ENCODE measurements at places on chromosomes 1 and 21. TPM values are rescaled to one million over a fixed set of nuclear protein-coding genes. Genes with fewer than 3 reads are reported as not detected.
A peak's percentile ranks its signal among the peaks of the same experiment; 100 is the strongest.

GRCh38 chr1:208598021-208598420, 353.8 kb upstream of the PLXNA2 start:
- H3K27ac ChIP-seq, result no peak overlapping the region
- peaks cover 6% of the 10 kb centered on the region for H3K27me3 ChIP-seq
- no peaks in the 10 kb centered on the region for H3K36me3 ChIP-seq

- DNase-seq, result no peak
- H3K27ac ChIP-seq, result peak overlapping the region; percentile 89
- peak overlapping the region; percentile 82 for H3K4me3 ChIP-seq
- H3K27me3 ChIP-seq, result no peaks in the 10 kb centered on the region
Measured at GRCh38 chr1:39574646-39575045, 1.9 kb downstream of the PABPC4 start.

GRCh38 chr1:161844696-161845095, 78.6 kb downstream of the ATF6 start:
- no peaks in the 10 kb centered on the region for H3K27me3 ChIP-seq
- H3K4me1 ChIP-seq, result peaks cover 7% of the 10 kb centered on the region
- H3K36me3 ChIP-seq, result peaks cover 37% of the 10 kb centered on the region
- no peak for DNase-seq

NR0B2 gene
- not detected for total RNA-seq

DNA sequence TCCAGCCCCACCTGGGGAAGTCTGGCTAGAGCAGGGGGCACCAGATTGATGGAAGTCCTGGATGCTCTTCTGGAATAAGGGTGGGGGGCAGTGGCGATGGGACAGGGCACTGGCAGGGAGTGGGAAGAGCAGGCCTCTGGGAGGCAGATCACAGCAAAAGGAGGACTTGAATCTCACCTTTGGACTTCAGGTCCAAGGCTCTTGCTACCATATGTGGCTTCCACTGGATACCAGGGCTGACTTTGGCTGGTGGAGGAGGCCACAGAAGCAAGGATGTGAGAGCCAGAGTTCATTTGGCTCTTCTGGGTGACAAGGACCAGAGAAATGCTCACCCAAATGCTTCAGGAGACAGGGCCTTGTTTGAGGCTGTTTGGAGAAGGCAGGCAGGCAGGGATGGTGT, 16.0 kb upstream of the SYNC start:
- H3K4me3 ChIP-seq, result no peak overlapping the region
- H3K27ac ChIP-seq, result no peak overlapping the region
- no peak for DNase-seq
- peaks cover 3% of the 10 kb centered on the region for H3K4me1 ChIP-seq
- no peaks in the 10 kb centered on the region for H3K36me3 ChIP-seq
- peaks cover 6% of the 10 kb centered on the region for H3K27me3 ChIP-seq

CCDC181 gene
- total RNA-seq, result not detected

KCNH1 gene
- not detected for total RNA-seq

TLR5 gene
- total RNA-seq, result 0.80 TPM

DNA sequence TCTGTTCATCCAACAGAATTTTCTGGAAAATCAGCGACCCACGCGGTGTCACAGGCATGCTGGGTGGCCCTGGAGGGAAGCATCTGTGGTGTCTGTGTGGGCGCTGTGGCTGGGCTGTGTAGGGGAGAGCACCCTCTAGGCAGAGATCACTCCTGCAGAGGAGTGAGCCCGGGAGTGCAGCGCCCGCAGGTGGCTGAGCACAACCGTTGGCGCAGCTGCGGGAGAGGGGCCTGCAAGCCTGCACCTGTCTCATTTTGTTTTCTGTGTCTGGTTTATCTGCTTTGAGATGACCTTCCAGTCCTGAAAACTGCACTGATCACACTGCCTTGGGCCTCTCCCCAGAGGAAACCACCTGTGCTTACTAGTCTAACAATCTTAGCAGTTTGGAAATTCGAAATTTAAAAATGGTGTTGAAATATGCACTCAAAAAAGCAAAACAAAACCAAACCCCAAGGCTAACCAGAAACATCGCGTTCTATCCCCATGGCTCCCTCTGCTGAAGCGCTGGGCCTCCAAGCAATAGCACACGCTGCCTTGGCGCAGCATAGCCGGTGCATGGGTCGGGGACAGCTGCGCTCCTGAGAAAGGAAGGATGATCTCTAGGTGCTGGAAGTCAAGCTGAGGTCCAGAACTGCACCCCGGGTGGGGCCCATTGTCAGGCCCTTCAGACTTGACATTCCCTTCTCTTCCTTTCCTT, 4.8 kb downstream of the FAM3B start:
- no peak overlapping the region for H3K27ac ChIP-seq
- H3K4me3 ChIP-seq, result no peak overlapping the region
- no peak for DNase-seq

DNAJC28 gene
- 0.75 TPM for total RNA-seq

DENND2C gene
- total RNA-seq, result 0.29 TPM

- H3K27me3 ChIP-seq, result no peaks in the 10 kb centered on the region
- H3K36me3 ChIP-seq, result peaks cover 13% of the 10 kb centered on the region
- H3K4me3 ChIP-seq, result peak overlapping the region; percentile 80
- H3K4me1 ChIP-seq, result peaks cover 65% of the 10 kb centered on the region
- peak overlapping the region; percentile 83 for H3K27ac ChIP-seq
Measured at GRCh38 chr1:89762386-89762778, 58.5 kb upstream of the LRRC8D start.

MROH7 gene
- not detected for total RNA-seq

GRCh38 chr1:55088413-55088812, 49.1 kb downstream of the PCSK9 start:
- H3K36me3 ChIP-seq, result peaks cover 51% of the 10 kb centered on the region
- H3K27ac ChIP-seq, result peak overlapping the region; percentile 10
- peak; percentile 48 for DNase-seq
- no peak overlapping the region for H3K4me3 ChIP-seq
- no peaks in the 10 kb centered on the region for H3K27me3 ChIP-seq
- peaks cover 18% of the 10 kb centered on the region for H3K4me1 ChIP-seq

DNA sequence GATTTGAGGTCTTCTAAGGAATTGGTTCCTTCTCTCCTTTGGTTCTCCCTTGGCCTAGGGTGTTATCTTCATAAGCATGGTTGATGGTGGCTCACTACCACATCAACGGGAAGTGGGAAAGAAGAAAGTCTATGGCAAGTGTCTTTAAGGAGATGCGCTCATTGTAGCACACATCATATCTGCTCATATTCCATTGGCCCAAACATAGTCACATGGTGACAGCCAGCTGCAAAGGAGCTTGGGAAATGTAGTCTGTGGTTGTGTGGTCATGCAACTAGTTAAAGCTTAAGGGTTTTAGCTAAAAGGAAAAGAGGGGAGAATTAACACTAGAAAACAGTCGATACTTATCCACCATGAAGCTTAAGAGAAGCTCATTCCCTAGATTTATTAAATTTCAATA, 11.4 kb upstream of the MRPS6 start:
- H3K27ac ChIP-seq, result no peak overlapping the region
- no peak overlapping the region for H3K4me3 ChIP-seq
- H3K4me1 ChIP-seq, result peaks cover 4% of the 10 kb centered on the region
- no peak for DNase-seq
- peaks cover 8% of the 10 kb centered on the region for H3K36me3 ChIP-seq
- H3K27me3 ChIP-seq, result peaks cover 2% of the 10 kb centered on the region

GRCh38 chr1:169129109-169129784, 22.8 kb downstream of the ATP1B1 start:
- no peak overlapping the region for H3K4me3 ChIP-seq
- no peak for DNase-seq
- peaks cover 13% of the 10 kb centered on the region for H3K4me1 ChIP-seq
- H3K36me3 ChIP-seq, result peaks cover 13% of the 10 kb centered on the region

DNA sequence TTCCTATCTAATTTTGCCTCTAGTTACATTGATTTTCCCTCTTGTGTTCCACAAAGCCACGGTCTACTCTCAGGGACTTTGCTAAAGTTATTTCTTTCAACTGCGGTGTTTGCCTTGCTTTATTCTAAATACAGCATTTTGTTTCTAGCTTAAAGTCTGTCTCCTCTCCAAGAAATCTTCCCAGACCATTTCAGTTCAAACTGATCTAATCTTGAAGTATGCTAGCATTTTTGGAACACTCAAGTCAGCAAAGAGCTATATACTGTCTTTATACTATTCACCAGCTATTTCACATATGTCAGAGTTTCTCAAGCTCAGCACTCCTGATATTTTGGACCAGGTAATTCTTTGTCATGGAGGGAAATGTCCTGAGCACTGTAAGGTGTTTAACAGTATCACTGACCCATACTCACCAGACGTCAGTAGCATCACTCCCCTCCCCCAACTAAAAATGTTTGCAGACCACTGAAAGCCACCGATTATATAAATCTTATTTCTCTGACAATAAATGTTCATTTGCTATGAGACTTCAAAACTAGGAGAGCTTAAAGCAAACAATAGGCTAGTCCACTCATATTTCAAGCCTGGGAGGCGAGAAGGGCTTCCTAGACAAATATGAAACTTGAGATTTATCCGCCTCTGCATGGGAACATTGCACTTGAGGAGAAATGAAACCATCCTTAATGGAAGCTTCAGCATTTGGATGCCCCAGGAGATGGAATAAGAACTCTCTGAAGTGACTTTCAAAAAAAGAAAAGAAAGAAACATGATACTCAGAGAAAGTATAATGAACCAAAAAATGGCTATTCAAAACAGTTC, 81.1 kb downstream of the KIAA0319L start:
- H3K27me3 ChIP-seq, result no peaks in the 10 kb centered on the region
- H3K36me3 ChIP-seq, result peaks cover 40% of the 10 kb centered on the region
- no peak overlapping the region for H3K4me3 ChIP-seq
- no peak for DNase-seq

PANK4 gene
- total RNA-seq, result 72.2 TPM

DNA sequence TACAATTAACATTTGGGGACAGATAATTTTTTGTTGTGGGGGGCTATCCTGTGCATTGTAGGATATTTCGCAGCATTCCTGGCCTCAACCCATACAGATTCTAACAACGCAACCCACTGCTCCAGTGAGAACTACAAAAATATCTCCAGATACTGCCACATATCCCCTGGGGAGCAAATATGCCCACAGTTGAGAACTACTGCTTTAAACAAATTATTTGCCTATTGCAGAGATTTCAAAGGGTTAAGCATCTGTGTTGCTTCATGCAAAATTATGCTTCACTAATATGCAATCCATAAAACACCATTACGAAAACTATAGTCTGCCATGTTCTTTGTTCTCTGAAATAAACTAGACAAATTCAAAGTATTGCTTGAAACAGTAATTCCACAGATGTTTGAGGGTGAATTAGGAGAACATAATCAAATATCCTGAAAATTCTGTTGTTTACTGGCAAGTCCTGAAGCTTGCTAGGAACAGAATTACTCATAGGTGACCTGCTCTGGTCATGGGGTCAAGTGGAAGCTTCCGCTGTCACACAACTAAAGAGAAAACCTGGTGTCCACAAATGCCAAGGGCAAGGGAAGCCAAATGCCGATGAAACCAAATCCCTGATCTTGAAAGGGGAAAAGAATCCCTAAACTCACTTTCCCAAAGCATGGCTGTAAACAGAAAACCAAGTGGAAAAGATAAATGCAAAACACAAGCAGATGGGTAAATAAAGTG, 149.4 kb downstream of the RERE start:
- H3K4me3 ChIP-seq, result no peak overlapping the region
- no peak overlapping the region for H3K27ac ChIP-seq
- DNase-seq, result no peak
- no peaks in the 10 kb centered on the region for H3K36me3 ChIP-seq

DNA sequence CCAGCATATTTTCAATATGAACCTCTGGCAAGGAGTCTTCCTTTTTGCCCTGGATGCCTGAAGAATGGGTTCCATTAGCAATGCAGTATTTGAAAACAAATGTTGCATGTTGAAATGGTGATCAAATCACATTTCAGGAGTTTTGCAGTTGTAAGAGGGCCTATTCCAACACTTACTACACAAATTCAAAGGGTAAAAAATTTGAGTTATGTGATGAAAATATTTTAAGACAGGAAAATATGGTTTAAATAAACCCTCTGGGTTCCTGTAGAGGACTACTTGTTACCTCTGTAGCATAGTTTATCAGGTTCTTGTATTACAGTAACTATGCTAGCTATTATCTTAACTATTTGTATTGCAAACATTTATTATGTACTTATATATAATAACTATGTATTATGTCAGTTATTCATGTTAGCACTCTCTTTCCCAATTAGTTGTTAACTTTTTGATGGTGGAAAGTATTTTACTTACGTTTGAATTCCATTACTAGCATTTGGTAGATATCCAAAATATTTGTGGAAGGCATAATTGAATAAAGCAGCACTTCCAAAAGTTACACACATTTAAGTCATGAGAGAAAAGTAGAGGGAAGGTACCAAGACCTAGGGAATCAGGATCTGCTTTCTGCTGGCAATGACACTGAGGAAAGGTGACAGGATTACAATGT, 312.9 kb downstream of the GRIK1 start:
- no peak overlapping the region for H3K4me3 ChIP-seq
- DNase-seq, result no peak
- H3K27ac ChIP-seq, result no peak overlapping the region
